COR-L47 (cell line): ENCODE measurements at places on chromosomes 13 and 19.
A peak's percentile ranks its signal among the peaks of the same experiment; 100 is the strongest.

DNA sequence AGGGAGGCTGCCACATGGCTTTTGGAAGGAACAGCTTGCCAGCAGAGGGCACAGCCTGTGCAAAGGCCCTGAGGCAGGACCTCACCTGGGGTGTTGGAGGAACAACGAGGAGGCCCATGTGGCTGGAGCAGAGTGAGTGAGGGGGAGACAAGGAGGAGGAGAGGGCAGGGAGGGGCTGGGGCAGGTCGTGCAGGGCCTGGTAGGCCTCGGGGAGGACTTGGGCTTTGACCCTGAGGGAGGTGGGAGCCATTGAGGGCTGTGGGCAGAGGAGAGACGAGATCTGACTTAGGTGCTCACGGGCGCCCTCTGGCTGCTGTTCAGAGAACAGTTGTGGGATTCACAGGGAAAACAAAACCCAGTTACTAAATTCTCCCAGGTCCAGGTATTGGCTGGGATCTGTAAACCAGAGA is 25.2 kb downstream of the ZNRF4 start:
- no peak for DNase-seq

DNA sequence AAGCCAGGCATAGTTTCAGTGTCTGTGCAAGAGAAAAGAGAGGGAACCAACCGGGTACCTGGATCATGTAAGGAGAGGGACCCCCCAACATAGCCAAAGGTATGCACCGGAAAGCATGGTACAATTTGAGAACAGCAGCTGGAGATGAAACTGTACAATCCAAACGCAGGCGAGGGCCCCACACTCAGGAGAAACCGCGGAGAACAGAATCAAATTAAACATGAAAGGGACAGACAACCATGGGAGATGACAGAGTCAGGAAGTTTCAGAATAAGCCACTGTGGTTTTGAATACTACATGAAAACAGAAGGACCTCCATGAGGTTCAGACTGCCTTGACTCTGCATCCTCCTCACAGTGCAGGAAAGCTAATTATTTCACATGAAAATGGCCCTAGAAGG is 62.9 kb upstream of the SPATA13 start:
- DNase-seq: no peak

GRCh38 chr19:35396240-35396885 is 25.5 kb downstream of the GPR42 start:
- no peak for DNase-seq

- DNase-seq: no peak
These were observed 746.6 kb downstream of the SLITRK5 start for GRCh38 chr13:88417801-88418200.

- no peak for DNase-seq
These were observed 128.3 kb upstream of the FRY start for GRCh38 chr13:31903111-31903815.

- DNase-seq: no peak
These were observed 26.5 kb downstream of the FPR3 start for GRCh38 chr19:51821456-51821855.

GRCh38 chr13:75324413-75324940 is 157.5 kb downstream of the TBC1D4 start:
- DNase-seq: no peak

DNA sequence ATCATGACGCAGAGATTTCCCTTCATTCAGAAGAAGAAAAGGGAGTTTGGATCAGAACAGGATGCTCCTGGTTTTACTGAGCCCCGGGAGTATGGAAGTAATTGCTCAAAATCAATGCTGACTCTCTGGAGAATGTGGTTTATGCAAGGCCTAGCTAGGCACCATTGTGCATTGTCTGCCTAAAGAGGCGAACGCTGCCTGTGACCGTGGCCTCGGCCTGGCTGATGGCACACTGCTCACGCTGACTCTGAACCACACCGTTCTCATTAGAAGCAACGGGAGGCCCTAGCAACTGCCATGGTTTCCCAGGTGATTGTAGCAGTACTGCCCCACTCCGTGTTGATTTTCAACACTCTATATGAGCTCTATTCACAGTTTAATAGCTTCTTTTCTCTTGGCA is 41.7 kb upstream of the UBL3 start:
- DNase-seq: peak; percentile 88

GRCh38 chr13:33379608-33380007 is 94.1 kb upstream of the STARD13 start:
- DNase-seq: peak; percentile 30

GRCh38 chr13:40922437-40923040 is 96.6 kb downstream of the ELF1 start:
- DNase-seq: no peak
